ENCODE measurements at places on chromosomes 5 and 9.

DNA sequence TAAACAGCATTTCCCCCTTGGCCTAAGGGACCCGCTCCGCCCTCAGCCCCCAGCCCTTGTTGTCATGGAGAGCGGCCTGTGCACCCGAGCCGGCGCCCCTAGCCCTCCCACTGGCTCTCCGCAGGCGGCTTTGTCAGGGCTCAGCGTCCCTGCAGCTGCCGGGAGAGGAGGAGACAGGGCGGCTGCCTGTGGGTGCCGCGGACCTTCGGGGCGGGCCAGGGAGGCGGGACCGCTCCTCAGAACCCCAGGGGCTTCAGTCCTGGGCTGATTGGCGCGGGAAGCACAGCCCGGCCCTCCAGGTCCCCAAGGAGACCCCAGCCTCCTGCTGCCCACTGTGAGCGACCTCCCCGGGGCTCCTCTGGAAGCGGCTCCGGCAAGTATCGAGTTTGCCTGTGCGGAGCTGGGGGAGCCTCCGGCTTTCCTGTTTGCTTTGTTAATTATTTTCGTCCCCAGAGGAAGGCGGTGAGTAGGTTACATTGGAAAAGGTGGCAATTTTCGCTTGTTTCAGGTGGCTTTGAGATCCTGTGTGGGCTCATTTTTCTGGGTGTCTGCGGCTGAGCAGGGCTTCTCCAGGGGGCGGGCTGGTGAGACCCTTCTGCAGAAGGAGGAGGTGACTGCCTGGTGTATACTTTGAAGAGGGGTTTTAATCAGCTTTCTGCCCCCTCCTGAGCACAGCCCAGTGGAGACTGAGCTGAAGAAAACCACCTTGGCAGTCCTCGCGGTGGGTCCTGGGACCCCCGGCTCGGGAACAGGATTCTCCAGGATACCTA lies at the start of gene FGD3:
FGD3 (plus strand) TSS at position 256 of the 770 bp plus-strand sequence. CDS start 28,734 bp downstream, outside the sequence.
- no peak for DNase-seq

DNA sequence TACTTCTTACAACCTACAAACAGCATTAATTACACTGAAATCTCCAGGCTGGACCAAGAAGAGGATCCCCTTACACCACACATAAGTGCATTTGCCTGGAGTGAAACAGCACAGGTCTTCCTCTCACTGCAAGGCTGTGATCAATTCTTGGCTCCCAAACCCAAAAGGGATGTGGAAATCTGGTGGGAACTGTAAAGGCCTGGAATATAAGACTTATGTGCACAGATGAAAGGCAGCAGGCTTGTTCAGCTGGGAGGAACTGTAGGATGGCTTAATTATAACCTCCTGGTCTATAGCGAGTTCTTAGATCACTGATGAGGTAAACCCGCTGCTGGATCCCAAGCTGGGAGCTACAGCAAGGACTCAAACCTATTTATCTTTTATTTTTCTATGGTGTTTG lies 182.9 kb upstream of the TNC start:
- no peak for DNase-seq

- no peak for DNase-seq
Measured at GRCh38 chr9:119366909-119367682, 2.1 kb downstream of the BRINP1 start.

- no peak for DNase-seq
Measured at GRCh38 chr9:11779971-11780370, 913.2 kb upstream of the TYRP1 start.
